ENCODE measurements at places on chromosomes 12 and 14.

DNA sequence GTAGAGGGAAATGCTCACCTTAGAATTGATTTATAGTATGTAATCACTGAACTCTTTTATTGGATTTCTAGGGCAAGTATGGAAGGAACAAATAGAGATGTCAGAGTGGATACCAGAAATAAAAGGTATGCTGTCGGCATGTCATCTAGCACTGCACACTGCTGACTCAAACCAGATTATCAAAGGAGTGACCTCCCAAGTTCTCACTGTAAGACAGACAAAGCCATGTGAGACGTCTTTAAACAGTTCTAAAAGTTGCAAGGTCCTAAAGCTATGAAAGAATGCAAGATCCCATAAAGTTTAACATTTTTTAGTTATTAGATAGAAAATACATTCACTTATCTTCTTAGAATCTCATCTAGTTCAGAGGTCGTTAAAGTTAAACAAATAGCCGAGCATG lies 70.0 kb upstream of the CPM start:
- H3K27me3 ChIP-seq, result no peaks in the 10 kb centered on the region
- peaks cover 18% of the 10 kb centered on the region for H3K4me1 ChIP-seq
- H3K36me3 ChIP-seq, result no peaks in the 10 kb centered on the region
- H3K4me3 ChIP-seq, result no peak overlapping the region
- H3K27ac ChIP-seq, result no peak overlapping the region

DNA sequence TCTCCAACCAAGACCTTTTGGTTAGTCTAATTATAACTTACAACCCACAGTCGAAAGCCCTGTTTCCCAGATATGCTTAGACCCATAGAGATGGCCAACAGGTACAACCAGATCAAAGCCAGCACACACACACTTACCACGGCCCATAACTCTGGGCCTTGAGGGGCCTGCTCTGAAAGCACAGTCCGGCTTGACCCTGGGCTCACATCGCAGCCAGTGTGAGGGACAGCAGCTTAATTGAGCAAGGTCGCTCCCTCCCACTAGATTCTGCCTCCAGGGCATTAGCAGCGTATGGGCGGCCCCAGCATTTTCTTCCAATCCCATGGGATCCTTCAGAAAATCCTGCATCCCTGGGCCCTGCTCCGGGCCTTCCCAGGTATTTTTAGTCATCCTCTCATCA lies 157.4 kb upstream of the FKBP4 start:
- no peak for DNase-seq
- H3K4me1 ChIP-seq, result peaks cover 20% of the 10 kb centered on the region
- no peak overlapping the region for H3K4me3 ChIP-seq
- no peaks in the 10 kb centered on the region for H3K36me3 ChIP-seq

GRCh38 chr12:108332791-108333382 lies 6.2 kb downstream of the CMKLR1 start:
- DNase-seq, result no peak
- H3K4me1 ChIP-seq, result peaks cover 11% of the 10 kb centered on the region
- H3K4me3 ChIP-seq, result no peak overlapping the region
- H3K36me3 ChIP-seq, result no peaks in the 10 kb centered on the region

GRCh38 chr12:127245009-127245408 lies 1022.0 kb upstream of the TMEM132C start:
- no peak for DNase-seq
- no peaks in the 10 kb centered on the region for H3K27me3 ChIP-seq
- H3K27ac ChIP-seq, result no peak overlapping the region
- H3K4me1 ChIP-seq, result no peaks in the 10 kb centered on the region
- H3K4me3 ChIP-seq, result no peak overlapping the region
- H3K36me3 ChIP-seq, result no peaks in the 10 kb centered on the region

DNA sequence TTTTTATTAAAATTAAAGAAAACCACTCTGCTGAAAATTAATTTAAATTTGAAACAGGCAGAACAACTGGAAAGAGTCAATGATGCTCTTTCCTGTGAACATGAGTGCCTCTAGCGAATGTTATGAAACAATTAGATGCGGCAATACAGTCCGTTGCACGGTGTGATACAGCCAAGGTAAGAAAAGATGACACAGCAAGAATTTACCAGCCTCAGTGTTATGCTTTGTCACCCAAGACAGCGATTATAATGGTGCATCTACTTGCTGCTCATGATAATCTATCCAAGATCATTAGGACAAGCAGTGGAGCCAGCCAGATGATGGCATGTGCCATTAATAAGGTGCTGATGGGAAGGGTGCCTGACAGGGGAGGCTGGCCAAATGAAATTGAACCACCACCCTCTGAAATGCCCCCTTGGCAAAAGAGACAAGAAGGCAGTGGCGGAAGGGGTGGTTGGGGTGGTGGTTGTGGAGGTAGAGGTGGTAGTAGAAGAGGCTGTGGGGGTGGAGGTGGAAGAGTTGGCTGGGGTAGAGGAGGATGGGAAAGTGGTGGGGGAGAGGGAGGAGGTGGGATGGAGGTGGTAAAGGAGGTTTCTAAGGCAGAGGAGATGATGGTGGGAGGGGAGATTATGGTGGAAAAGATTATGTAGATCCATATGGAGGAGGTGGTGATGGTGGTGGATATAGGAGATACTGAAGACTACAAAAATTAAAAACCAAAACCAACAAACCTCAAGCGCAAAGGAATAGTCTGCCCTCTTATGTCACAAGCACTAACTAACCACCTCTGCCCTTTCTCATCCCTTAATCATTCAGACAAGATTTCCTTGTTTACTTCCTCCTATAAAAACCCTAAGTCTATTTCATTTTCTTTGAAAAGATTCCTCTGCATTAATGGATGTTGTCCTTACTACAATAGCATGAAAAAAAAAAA lies 4.0 kb upstream of the RESF1 start:
- no peak overlapping the region for H3K27ac ChIP-seq
- H3K36me3 ChIP-seq, result no peaks in the 10 kb centered on the region
- H3K27me3 ChIP-seq, result no peaks in the 10 kb centered on the region

DNA sequence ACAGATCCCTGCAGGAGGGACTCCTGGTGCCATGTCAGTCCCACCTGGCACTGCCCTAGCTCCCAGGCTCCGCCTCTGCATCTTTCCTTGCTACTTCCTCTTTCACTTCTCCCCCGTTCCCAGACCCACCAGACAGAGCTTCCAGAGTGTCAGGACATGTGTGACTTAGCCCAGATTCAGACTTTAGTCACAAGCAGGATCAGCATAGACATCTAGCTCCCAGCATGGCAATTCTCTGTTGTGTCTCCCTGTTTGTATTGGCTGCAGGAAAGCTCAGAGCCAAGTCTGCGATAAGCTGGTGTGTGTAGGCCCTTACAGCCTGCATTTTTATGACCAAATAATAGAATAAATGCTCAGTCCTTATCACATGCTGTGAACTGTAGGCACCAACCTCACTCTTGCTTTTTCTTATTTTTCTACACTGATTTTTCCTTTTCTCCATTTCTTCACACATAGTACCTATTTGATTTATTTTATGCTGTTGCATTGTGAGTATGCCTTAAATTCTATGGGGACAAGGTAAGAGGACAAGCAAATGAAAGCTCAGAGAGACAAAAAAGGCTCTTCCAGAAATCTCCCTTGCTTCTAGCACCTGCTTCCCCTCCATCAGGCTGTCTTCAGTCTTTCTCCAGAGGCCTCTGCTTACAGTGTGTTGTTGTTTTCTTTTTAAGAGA lies 5.9 kb downstream of the DHRS2 start:
- no peaks in the 10 kb centered on the region for H3K36me3 ChIP-seq
- H3K4me3 ChIP-seq, result no peak overlapping the region
- H3K27me3 ChIP-seq, result no peaks in the 10 kb centered on the region
- H3K27ac ChIP-seq, result no peak overlapping the region
- DNase-seq, result no peak

DNA sequence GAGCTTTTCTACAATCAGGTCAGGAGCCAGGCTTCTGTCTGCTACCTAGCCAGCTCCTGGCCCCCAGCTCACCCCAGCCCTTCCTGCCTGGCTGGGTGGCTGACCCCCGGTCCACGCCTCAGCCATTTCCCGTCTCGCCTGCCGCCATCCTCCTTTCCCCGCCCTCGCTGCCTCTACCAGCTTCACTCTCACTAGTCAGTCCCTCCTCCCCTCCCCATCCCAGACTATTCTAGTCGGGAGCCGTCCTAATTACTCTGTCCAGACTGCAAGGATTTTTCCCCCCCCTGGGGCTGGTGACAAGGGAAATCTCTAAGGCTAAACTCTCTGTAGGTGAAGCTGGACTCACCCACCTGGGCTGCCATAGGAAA lies 825 bp downstream of the DHH start:
- no peak for DNase-seq
- no peak overlapping the region for H3K27ac ChIP-seq
- peaks cover 3% of the 10 kb centered on the region for H3K36me3 ChIP-seq
- peaks cover 53% of the 10 kb centered on the region for H3K4me1 ChIP-seq
- H3K27me3 ChIP-seq, result no peaks in the 10 kb centered on the region

- H3K27ac ChIP-seq, result no peak overlapping the region
- peaks cover 23% of the 10 kb centered on the region for H3K4me1 ChIP-seq
- no peaks in the 10 kb centered on the region for H3K36me3 ChIP-seq
These were observed 136.7 kb downstream of the PAWR start for GRCh38 chr12:79553863-79554574.

GRCh38 chr14:96905825-96906224 lies 108.6 kb downstream of the VRK1 start:
- no peaks in the 10 kb centered on the region for H3K36me3 ChIP-seq
- H3K27ac ChIP-seq, result no peak overlapping the region
- H3K4me3 ChIP-seq, result no peak overlapping the region

DNA sequence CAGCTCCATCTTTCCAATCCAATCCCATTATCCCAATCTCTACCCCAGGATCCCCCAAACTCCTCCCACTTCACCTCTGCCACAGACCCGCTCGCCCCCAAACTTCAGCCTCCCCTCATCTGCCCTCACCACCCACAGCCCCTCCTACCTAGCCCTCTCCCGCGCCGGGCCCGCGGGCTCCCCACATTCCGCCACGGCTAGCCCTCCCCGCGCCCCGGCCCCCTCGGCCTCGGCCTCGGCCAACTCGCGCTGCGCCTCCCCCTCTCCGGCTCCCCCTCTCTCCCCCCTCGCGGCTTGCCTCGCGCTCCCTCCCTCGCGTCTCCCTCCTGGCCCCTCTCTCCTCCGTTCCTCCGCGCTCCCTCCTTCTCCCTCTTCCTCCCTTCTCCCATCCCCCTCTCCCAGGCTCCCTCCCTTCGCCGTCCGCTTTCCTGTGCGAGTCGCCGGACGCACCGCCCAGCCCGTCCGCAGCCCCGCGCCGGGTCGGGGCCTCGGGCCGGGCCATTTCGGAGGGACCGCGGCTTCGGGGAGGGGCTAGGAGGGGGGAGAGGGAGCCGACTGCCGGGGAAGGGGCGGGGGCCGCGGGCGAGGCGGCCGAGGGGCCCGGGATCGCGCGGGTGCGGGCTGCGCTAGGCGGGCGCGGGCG lies at the start of gene ATN1:
ATN1 (plus strand) TSS at position 581 of the 643 bp plus-strand sequence. CDS start 6,043 bp downstream, outside the sequence.
- H3K4me1 ChIP-seq, result peaks cover 71% of the 10 kb centered on the region
- peak within 1 kb of the TSS; percentile 99 for H3K27ac ChIP-seq
- H3K4me3 ChIP-seq, result peak within 1 kb of the TSS; percentile 73
- H3K36me3 ChIP-seq, result no peaks in the 10 kb centered on the region
- H3K27me3 ChIP-seq, result no peaks in the 10 kb centered on the region
- DNase-seq, result no peak

DNA sequence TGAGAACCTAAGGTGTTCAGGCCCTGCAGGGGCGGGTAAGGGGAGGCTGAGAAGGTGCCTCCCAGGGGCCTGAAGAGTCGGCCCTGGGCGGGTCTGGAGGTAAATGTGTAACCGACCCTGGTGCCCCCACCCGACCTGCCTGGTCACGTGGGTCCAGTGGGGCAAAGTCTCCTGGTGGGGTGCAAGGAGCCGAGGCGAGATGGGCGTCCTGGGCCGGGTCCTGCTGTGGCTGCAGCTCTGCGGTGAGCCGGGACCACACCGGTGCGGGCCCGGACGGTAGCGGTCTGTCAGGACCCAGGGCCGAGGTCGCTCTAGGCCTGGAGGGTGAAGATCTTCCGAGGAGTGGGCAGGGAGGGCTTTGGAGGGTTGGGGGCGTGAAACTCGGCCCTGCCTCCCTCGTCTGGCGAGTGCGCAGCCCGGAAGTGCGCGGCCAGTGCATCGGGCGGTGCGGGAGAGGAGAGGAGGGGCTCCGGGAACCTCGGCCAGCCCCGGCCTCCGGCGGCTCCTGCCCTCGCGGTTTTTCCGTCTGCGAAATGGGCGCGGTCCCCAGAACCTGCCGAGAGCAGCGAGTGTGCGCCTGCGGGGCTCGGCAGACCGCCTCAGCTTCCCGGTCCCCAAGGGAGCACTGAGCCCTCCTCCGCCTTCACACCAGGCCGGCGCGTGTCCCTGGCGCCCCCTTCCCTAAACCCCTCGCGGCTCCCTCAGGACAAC lies at the start of gene AMN:
AMN (plus strand) TSS at position 174 of the 711 bp plus-strand sequence; CDS start at position 200, 26 bp downstream.
- peak within 1 kb of the TSS; percentile 13 for H3K4me3 ChIP-seq
- no peaks in the 10 kb centered on the region for H3K27me3 ChIP-seq
- no peak for DNase-seq
- no peak within 1 kb of the TSS for H3K27ac ChIP-seq
- no peaks in the 10 kb centered on the region for H3K36me3 ChIP-seq

DNA sequence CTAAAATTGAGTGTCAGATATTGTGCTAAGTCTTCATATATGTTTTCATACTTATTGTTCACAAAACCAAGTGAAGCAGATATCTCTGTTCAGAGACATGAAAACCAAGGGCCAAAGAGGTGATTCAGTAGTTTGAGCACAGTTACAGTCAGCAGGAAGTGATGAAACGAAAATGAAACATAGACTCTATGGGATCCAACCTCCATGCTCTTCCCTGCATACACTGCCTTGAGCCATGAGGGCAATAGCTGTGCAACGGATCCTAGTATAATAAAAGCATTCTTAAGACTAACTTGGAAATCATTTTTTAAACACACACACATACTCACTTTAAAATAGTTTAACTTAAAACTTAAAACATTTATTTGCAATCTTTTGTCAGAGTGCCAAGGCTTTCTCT lies 27.9 kb downstream of the ESR2 start:
- H3K27me3 ChIP-seq, result no peaks in the 10 kb centered on the region
- H3K36me3 ChIP-seq, result no peaks in the 10 kb centered on the region
- H3K4me1 ChIP-seq, result no peaks in the 10 kb centered on the region
- DNase-seq, result no peak
- H3K27ac ChIP-seq, result no peak overlapping the region

DNA sequence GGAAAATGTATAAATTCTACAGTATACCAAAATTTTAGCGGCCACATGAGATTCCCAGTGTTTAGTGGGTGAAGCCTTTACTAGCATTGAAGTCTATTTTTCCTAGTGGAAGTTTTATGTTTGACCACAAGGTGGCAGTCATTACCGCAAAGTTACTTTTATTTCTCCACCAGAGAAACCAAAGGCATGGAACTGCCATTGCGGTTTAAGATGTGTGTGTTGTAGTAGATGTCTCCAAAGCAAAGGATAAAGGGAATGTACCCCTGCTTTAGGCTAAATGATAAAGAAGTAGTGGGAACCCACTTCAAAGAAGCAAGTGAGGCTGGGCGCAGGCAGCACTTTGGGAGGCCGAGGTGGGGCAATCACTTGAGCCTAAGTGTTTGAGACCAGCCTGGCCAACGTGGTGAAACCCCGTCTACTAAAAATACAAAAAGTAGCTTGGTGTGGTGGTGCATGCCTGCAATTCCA lies 140.5 kb downstream of the PRKCH start:
- H3K27me3 ChIP-seq, result no peaks in the 10 kb centered on the region
- peak; percentile 83 for DNase-seq
- H3K4me1 ChIP-seq, result peaks cover 18% of the 10 kb centered on the region
